ENCODE measurements at places on chromosomes 6 and 20.

DNA sequence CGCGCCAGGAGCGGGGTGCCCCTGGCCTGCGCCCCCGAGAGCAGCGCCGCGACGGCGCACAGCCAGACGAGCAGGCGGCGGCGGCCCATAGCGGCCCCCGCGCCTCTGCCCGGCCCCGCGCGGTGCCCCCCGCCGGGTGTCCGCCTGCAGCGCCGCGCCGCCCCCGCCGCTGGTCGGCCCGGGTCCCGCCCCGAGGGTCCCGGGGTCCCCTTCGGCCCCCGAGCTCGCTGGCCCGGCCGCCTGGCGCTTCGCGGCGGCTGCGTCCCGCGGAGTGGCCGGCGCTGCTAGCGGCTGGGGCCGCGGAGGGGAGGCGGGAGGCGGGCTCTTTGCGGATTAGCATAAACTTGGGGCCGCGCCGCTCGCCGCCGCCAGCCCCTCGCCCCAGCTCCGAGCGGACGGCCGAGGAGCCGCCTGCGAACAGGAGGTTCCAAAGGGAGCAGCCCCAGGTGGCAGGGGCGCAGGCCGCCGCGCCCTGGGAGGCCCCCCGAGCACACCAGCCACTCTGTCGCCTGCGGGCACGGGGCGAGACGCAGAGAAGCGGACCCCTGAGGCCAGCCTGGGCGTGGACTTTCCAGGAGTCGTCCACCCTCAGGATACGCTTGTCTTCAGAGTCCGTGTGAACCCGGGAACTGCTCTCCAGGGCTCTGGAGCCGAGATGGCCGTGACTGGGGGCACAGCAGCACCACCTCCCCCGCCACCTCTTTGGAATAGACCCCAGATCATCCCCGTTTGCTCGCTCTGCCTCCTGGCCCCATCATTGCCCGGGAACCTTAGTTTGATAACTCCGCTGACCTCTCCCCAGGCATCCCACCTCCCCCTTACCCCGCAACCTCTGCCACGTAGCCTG, at the start of gene EMILIN3:
Gene EMILIN3 (minus strand): TSS at position 273 of the 847 bp plus-strand sequence. CDS start 184 bp downstream, at position 89.
- DNase-seq: peak; percentile 31

- no peak for DNase-seq
These were observed 313.0 kb downstream of the FRK start for GRCh38 chr6:115747719-115748118.

- DNase-seq: peak; percentile 39
These were observed 39.8 kb upstream of the RAB23 start for GRCh38 chr6:57261926-57262325.

DNA sequence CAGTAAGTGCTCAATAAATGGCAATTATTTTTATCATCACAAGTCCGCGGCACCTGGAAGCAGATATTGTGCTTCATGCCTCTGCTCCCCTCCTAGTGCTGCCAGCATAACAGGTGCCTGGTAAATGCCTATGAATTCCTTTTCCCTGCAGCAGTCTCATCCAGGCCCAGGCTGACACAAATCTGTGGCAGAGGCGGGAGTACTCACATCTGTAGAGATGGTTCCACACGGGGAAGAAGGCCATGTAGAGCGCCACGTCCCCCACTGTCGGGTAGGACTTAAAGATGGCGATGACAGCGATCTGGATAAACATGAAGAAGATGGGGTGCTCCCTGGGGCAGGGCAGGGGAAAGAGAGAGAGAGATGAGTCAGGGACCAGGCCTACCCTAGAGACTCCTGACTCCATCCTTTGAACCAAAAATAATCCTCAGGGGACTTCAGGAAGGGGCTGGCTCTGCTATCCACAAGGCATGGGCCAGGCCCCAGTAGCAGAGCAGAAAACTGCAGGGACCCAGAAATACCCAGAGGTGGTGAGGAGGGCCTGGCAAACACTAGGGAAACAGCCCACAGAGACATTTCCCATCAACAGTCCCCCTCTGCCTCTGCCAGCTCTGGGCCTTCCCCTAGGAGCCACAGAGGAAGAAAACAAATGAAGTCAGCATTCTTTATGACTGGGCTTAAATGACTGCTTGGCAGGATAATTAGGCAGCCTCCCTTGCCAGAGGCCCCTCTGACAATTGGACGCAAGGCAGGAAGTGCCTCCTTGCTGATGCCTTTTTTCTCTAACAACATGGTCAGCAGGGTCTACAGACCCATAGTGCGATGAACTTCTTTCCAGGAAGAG, 23.0 kb downstream of the MAP1LC3A start:
- peak; percentile 83 for DNase-seq

DNA sequence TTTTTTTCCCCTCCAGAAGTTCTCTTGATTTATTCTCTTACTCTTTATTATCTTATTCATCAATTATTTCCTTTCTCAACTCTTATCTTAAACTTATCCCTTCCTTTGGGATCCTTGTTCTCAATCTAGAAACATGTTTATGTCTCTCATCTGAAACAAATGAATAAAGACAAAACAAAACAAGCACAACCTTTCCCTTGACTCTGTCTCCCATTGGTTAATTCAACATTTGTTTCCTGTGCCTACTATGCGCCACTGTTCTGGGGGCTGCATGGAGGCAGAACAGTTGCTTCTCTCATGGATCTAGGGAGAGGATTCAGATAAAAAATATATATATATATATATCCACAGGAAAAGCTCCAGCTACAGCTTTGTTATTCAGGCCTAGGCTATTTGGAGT, 5.2 kb upstream of the MRAP2 start:
- no peak for DNase-seq

DNA sequence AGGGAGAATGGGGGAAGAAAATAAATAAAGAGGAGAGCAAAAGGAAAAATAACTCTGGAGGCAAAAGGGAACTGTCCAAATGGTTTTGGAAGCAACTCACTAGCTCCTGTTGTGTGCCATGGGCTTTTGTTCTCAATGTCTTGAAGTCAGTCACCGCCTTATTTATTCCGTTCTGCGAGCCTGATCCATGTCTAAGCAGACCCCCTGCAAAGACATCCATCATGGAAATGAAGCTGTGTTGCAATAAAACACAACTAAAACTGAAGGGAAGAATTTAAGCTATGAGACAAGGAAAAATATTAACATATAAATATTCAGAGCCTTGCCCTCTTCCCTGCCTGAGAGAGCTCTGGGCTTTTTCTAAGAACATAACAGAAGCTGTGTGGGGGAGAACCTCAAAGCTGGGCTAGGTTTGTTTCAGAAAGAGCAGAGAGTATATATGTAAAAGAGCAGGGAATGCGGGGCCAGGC, 373.2 kb upstream of the CNR1 start:
- peak; percentile 4 for DNase-seq

- peak; percentile 69 for DNase-seq
These were observed 57.8 kb upstream of the NKAIN2 start for GRCh38 chr6:123745895-123746294.
